ENCODE measurements at places on chromosomes 16 and 17. TPM values are rescaled to one million over a fixed set of nuclear protein-coding genes. Genes with fewer than 3 reads are reported as not detected.
A peak's percentile ranks its signal among the peaks of the same experiment; 100 is the strongest.

GRCh38 chr17:82256242-82256885, 17.1 kb downstream of the CSNK1D start:
- H3K4me1 ChIP-seq, result peaks cover 3% of the 10 kb centered on the region
- no peak overlapping the region for H3K27ac ChIP-seq
- H3K27me3 ChIP-seq, result no peaks in the 10 kb centered on the region
- DNase-seq, result no peak
- no peak overlapping the region for H3K4me3 ChIP-seq
- peaks cover 53% of the 10 kb centered on the region for H3K36me3 ChIP-seq

DNA sequence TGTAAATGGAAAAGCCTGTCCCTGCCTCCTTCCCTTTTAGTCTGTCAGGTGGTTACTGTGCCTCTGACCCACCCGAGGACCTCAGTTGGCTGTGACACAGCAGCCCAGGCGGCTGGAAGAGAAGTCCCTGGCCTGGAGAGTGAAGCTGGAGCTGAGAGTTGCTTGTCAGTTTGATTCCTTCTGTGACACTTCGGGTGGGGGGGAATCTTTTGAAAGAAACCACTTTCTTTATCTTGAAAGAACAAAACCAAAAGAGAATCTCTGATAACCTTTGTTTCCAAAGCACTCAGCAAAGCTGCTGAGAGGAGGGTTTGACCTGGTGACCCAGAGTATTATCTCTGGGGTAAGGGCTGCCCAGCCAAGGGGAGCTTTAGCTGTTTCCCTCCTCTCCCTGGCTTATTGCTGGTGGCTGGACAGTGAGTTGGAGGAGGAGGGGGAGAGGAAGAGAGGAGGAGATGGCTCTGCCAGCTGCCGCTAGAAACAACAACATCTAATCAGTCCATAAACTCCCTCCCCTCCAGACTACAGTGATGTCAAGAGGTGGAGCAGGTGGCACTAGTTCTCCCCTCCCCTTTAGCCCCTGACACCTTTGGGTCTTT, 34.0 kb downstream of the YPEL2 start:
- DNase-seq, result no peak
- H3K27me3 ChIP-seq, result no peaks in the 10 kb centered on the region
- H3K4me3 ChIP-seq, result no peak overlapping the region

RGS11 gene
- total RNA-seq, result 20.3 TPM

DNA sequence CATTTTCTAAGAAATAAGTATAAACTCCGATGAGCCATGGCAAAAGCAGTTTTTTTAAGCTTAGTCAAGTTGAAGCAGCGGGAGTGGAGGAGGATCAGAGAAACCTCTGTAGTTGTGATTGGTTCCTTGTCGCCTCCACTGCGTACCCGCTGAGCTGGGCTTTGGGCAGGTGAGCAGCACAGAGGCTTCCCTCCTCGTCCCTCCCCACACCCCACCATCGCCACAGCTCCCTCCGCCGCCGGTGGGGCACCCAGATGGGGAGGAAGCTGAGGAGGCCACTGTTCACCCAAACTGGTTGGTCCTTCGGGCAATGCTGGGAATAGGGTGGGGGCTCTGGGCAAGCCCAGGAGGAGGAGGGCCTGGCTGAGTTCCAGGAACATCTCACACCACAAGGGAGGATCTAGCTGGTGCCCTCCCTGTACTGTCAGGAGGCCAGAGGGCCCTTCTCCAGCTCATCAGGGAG, 5.2 kb upstream of the MRPL38 start:
- DNase-seq, result no peak
- H3K36me3 ChIP-seq, result peaks cover 6% of the 10 kb centered on the region
- H3K4me1 ChIP-seq, result peaks cover 4% of the 10 kb centered on the region

DNA sequence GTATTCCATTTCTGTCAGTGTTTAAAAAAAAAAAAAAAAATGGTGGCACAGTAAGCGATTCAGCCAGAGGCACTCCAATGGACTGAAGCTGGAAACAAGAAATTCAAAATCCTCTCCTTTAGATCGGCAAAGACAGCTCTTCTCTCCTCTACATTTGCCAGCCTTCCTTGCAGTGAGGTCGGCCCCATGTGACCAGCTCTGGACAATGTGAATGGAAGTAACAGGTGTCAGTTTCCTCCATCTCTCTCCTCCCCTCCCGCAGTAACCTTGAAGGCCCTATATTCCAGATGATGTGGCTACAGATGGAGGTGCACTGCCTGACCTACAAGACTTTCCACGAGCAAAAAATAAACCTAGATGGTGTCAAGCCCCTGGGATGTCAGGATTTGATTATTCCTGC, 15.0 kb downstream of the CUEDC1 start:
- no peaks in the 10 kb centered on the region for H3K36me3 ChIP-seq
- H3K4me3 ChIP-seq, result no peak overlapping the region
- no peaks in the 10 kb centered on the region for H3K27me3 ChIP-seq
- H3K27ac ChIP-seq, result no peak overlapping the region
- DNase-seq, result no peak

DNA sequence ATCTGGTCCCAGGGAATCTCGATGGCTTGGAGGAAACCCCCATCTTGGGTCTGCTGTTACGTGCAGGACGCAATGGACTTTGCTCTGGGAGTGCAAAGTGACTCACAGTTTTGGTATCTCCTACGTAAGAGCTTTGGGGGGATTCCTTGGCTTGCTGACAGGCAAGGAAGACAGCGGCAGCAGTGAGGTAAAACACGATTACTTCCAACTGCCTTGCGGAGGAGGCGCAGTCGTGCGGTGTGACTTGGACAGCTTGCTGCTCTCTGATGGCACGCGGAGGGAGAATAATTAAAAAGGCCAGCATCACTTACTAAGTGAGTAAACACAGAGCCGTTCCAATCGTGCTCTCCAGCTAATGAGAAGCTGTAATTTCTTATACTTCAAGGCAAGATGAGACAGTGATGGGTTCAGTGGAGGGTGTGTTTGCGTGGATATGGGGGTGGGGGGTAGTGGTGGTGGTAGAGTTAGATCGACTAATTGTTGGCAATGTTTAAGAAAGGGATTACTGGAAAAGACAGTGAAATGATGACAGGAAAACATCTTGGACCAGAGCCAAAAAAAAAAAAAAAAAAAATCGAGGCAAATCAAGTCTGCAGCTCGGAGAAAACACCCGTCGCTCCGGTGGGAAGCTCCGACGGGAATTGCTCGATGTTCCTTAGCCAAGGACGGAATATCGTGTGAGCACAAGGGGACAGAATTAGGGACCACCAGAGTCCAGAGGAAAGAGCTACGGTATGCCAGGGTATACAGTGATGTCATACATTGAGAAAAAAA, 184.8 kb upstream of the ZFHX3 start:
- H3K4me1 ChIP-seq, result peaks cover 16% of the 10 kb centered on the region
- DNase-seq, result no peak
- no peaks in the 10 kb centered on the region for H3K36me3 ChIP-seq
- peak overlapping the region; percentile 33 for H3K4me3 ChIP-seq
- peaks cover 3% of the 10 kb centered on the region for H3K27me3 ChIP-seq

SKA2 gene
- 32.2 TPM for total RNA-seq

Measured in chondrocyte (in vitro differentiated cells).